Effector CD4-positive, alpha-beta T cell (primary cell): ENCODE measurements at places on chromosomes 11 and 22.

- no peak for DNase-seq
Observed at GRCh38 chr11:67450796-67451657, 1.5 kb downstream of the GPR152 start.

DNA sequence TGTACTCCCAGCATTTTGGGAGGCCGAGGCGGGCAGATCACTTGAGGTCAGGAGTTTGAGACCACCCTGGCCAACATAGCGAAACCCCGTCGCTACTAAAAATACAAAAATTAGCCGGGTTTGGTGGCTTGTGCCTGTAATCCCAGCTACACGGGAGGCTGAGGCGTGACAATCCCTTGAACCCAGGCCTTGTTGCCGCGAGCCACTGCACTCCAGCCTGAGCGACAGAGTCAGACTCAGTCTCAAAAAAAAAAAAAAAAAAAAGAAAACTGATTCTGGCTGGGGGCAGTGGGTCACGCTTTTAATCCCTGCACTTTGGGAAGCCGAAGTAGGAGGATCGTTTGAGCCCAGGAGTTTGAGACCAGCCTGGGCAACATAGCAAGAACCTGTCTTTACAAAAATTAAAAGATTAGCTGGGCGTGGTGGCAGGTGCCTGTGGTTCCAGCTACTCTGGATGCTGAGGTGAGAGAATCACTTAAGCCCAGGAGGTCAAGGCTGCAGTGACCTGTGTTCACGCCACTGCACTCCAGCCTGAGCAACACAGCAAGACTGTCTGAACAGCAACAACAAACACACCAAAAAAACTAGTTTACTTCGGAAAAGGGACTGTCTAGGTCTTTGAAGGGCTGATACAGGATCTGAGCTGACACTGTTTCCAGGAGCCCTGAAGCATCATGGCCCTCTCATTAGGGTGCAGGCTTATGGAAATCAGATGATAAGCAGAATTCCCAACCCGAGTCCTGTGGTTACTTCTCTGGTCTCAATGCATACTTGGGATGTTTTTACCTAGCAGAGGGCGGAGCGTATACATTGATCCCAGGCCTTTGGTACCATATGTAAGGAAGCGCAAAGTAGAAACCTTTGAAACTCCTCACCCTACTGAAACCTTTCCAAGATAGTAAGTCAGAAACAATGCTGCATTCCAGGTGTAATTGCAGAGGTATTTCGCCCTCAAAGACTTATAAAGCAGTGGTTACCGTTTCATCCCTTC, 1.8 kb upstream of the CHKB start:
- DNase-seq, result no peak

GRCh38 chr11:118111019-118111743, 24.4 kb upstream of the SMIM35 start:
- DNase-seq, result no peak

DNA sequence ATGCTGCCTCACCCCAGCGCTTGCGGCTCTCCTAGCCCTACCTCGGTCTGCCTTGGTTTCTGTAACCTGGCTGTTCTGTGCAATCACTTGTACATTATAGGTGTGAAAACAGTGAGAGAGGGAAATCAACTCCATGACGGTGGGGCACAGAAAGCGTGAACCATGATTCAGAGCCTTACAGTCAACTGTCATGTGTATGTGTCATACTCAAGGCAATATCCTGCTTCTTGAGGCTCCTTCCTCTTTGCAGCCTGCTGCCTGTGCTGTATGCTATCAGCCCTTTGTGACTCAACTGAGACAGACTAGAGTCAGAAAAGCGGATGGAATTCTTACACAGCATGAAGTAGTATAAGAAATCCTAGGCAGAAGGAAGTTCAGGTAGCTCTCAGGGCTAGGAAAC, 2.1 kb downstream of the NRIP3 start:
- peak; percentile 9 for DNase-seq

DNA sequence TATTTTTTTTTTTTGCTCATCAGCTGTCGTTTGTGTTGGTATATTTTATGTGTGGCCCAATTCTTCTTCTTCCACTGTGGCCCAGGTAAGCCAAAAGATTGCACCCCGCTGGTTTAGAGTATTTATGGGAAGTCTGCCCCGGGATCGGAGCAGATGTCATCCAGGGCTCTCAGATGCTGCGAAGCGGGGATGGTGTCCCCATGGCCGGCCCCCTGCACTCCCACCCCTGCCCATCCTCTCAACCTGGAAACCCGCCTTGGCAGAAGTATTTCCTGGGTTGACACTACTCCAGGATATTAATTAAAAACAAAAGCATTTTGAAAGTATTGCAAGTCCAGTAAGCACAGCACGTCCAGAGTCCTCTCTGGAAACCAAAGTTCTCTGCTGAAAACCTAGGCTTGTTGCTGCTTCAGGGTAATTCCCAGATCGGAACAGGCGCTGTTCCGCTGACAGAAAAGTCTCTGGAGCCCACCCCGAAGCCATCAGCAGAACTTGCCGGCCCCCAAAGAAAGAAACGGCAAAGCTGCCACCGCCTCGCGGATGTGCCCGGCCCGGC, 833 bp downstream of the SCUBE2 start:
- DNase-seq, result no peak

GRCh38 chr22:47333625-47334024, 571.2 kb downstream of the TBC1D22A start:
- DNase-seq, result no peak

DNA sequence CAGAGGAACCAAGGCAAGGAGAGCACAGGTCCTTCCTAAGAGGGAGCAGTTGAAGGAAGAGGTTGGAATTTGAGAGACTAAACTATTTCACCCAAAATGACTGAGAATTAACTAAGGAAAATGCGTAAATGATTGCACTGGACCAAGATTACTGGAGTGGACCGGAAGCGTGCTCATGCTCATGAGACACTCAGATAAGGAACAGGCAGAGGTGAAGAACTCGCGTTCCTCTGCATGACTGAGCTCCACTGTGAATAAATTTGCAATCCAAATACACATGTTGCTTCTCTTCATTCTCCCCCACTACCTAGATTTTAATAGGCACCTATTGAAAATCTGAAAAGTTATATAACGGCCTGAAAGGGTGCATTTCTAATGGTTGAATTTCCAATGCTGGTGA, 207.0 kb downstream of the KIRREL3 start:
- DNase-seq, result no peak

DNA sequence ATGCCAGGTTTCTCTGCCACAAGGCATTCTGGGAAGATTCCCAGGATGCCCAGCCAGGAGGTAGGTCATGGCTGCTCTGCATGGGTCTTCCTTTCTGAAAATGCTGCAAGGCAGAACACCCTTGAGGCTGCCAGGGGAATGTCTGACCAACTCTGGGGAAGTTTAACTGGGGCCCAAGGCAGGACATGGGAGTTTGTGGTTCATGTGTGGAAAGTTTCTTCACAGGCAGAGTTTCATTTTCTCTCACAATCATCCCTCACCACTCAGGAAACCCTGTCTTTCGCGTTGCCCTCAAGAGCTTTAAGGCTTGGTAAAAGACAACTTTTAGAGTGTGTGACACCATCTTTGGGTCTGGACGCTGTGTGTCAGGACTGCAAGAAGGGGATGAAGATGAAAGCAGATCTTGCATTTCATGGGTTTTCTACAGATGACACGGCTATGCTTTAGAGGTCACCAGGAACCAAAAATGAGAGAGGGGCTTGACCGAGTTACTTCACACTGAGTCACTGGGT, 133.5 kb downstream of the CD44 start:
- DNase-seq, result no peak

DNA sequence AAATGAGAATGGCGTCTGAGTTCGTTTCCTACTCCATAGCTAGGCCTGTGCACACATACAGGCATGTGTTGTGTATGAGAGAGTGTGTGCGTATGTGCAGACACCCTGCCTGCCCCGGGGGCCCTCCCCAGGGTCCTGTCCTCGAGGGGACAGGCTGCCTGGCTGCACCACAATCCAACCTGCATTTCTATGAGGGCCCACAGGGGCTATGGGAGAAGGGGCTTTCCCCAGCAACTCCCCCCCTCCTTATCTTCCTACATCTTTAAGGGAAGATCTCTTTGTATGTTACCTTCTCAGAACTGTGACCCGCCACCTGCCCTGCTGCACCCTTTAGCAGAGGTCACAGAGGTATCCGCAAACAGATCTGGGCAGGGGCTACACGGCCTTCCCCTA, 14.9 kb downstream of the ADORA2A start:
- no peak for DNase-seq

- peak; percentile 50 for DNase-seq
Observed at GRCh38 chr11:72812967-72813739, 1.1 kb upstream of the ATG16L2 start.

DNA sequence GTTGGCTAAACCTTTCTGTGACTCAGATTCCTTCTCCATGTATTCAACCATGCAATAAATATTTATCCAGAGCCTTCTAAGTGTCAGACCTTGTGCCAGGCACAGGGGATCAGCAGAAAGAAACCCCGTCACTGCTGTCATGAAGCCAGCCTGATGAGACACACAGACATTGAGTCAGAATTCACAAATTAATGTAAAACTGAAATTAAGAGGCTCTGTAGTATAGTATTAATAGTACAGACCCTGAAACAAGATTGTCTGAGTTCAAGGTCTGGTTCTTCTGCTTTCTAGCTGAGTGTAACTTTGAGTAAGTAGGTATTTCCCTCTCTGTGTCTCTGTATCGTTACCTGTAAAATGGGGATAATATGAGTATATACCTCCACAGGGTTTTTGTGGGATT, 46.9 kb downstream of the ME3 start:
- no peak for DNase-seq
